ENCODE measurements at places on chromosomes 6 and 20. TPM values are rescaled to one million over a fixed set of nuclear protein-coding genes. Genes with fewer than 3 reads are reported as not detected.

Gene REM1
- not detected for total RNA-seq

Gene RIPOR2
- 47.5 TPM for total RNA-seq

Gene DEF6
- 117 TPM for total RNA-seq

Gene DLK2
- 1.3 TPM for total RNA-seq

Gene FAM217A
- not detected for total RNA-seq

Gene IL17F
- total RNA-seq, result 295 TPM

Gene PDYN
- total RNA-seq, result not detected

Gene EBF4
- 4.9 TPM for total RNA-seq

Gene SLA2
- total RNA-seq, result 43.7 TPM

Gene DSE
- total RNA-seq, result 26.0 TPM

Gene STX11
- total RNA-seq, result 25.9 TPM

Gene MCCD1
- total RNA-seq, result not detected

Gene C2
- total RNA-seq, result 4.7 TPM

Gene SALL4
- total RNA-seq, result 0.50 TPM

Gene MUCL3
- not detected for total RNA-seq

GRCh38 chr6:122428781-122429180, 29.3 kb downstream of the HSF2 start:
- no peak for ATAC-seq

GRCh38 chr20:36036688-36037087, 68.3 kb downstream of the CNBD2 start:
- ATAC-seq, result no peak

DNA sequence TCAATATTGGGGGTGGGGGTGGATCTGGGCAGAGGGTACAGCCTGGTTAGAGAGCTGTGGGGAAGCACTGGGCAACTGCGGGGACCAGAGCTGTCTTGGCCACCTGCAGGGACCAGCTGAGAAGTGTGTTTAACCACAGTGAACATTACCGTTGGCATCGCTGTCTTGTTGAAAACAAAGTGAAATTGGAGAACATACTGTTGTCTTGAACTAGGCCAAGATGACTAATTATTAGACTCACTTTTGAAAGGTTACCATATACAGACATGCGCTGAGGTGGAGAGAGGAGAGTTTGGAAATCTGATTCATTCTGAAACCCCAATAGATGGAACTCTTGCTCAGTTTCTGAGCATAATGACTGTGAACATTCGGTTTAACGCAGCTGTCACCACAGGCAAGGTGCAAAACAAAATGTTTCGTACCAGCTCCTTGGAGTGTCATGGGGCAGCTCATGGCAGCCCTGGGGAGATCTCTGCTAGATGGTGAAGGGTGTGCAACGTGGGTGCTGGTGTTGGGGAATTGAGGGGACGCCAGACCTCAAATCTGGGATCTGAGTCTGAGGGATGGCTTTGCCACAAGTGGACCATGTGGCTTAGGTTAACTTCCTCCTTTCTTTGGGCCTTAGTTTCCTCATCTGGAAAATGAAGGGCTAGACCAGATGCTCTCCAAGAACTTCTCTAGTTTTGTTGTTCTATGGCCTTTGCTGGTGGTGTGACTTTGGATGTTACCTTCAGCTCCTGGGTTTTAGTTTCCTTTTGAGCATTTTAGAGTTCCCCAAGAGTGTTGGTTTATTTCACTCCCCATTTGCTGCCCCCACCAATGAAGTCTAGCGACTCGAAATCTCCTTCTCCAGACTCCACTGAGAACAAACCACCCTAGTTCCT, 24.6 kb upstream of the GTSF1L start:
- ATAC-seq, result peak; percentile 86

GRCh38 chr6:44646355-44646754, 258.8 kb downstream of the CDC5L start:
- ATAC-seq, result no peak

- no peak for ATAC-seq
These were observed 509.8 kb downstream of the EPM2A start for GRCh38 chr6:145225500-145225899.

DNA sequence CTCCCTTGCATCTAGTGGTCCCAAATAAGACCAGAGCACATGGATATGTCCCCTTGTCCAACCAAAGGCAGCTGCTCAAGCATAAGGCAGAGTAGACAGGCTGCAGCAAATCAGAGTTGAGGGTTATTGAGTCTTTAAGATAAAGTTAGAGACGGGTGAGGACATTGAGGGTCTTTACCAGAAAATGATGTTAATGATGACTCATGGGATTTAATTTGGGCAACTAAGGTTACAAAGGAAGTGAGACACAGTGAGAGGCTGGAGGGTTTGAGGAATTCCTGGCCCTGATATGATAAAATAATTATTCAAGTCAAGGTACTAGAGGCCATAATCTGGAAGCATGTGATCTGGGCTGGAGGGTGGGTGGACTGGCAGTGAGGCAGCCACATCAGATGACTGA, 133.6 kb downstream of the ALDH8A1 start:
- no peak for ATAC-seq

DNA sequence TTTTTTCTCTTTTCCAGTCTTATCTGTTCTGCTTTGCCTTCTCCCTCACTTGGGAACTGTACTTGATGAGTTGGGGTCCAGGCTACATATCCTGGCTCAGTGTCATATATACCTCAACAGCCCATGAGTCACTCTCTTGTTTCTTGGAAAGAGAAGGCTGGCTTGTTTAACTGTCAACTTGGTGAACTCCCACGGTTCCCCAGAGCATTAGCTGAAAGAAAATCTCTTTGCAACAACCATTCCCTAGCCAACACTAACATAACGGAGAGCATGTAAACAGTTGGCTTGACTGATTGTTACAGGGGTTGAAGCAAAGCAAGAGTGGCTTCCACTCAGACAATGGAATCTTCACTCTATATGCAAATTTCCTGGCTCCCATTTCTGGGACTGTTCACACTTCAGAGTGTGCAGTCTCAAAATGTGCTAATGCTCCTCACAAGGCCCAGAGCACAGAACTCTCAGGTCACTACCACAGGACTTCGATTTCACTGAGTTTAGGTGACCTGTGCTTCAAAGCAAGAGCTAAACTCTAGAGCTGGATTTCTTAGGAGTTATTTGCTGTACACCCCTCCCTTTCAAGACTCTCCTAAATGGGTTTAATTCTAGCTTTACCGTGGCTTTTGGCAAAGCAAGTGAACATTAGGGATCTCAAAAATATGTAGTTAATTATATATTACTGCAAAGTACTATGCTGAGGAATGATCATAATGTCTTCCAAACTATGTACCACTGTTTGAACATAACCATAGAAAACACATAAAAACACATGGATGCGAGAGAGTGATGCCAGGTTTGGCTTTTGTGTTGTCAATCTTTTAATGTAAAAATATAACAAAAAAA, 609.8 kb downstream of the RFPL4B start:
- no peak for ATAC-seq

- ATAC-seq, result no peak
These were observed 417.0 kb downstream of the HAO1 start for GRCh38 chr20:7523288-7523687.

- peak; percentile 50 for ATAC-seq
These were observed 770 bp downstream of the KIF3B start for GRCh38 chr20:32278199-32278643.

- no peak for ATAC-seq
These were observed 29.0 kb downstream of the JARID2 start for GRCh38 chr6:15274692-15275387.

DNA sequence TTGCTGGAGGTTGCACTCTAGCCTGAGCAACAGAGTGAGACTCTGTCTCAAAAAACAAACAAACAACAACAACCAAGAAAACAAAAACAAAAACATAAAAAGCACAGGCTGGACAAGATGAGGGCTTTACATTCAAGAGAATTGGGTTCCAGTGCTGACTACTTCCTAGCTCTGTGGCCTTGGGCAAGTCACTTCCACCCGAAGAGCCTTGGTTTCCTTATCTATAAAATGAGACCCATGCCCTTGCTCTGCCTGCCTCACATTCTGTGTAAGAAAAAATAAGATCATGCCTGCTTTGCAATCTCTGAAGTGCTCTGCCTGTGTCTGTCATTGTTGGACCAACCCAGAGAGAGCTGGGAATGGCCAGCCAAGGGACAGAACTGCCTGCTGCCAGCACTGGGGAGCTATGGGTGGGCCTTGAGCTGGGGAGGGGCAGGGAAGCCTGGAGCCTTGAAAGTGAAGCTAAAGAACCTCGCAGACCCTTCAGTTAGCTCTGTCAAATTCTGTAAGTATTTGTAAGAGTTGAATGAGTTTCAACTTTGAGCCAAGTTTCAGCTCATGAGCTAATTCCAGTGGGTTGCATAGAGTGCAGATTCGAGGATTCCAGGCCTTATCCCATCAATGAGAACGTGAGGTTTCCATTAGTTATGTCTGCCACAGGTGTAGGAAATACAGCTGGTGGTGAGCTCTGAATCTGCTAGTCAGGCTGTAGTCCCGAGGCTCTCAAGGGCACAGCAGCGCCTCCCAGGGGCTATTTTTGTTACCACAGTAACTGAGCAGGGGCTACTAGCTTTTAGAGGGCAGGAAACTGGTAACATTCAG, 93.2 kb downstream of the DLGAP4 start:
- ATAC-seq, result peak; percentile 52

GRCh38 chr6:163711615-163712565, 297.4 kb downstream of the QKI start:
- no peak for ATAC-seq

- ATAC-seq, result no peak
These were observed 610.9 kb upstream of the MAN1A1 start for GRCh38 chr6:119960456-119960855.

DNA sequence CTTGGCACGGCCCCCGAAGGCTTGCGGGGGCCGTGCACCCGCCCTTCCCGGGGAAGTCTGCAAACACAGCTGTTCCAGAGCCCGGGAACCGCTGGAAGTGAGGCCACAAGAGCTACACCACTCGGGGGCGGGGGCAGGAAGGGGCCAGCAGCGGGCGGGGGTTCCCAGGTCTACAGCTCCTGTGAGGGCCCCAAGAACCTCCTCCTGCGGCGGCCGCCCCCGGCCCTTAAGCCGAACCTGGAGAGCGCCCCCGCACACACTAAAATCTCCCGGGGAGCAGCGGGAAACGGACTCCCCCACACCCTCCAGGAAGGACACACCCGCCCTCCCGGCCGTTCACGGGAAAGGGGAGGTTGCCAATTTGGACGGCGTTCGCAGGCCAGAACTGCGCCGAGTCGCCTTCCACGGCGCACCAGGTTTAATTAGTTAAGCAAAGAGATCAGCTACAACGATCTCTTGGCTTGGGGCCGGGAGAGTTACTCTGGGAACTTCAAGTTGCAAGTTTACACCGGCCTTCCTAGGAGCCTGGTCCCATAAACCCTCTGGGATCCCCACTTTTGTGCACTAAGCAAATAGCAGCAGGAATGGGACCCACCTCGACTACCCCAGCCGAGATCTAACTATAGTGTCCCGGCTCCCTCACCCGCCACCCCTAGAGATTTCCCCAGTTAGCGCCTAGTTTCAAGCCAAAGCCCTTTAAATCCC, 1.7 kb downstream of the JAG1 start:
- no peak for ATAC-seq

DNA sequence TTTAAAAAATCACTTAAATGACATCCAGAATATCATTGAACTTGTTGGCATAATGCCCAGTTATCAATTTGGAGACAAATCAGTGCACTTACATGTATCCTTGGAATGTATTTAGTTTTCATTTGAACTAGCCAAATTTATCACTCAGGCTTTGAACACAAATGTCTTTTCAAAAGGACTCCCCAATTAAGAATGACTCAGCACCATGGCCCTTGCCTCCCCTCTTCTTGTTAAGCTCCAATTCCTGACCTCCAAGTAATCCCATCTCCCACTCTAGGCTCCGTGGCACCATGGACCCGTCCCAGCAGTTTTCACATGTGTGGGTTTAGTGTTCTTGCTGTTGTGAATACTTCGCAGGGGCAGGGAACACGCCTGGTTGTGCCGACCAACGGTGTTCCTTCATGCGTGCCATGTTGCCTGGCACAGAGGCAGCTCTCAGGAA, 2.7 kb downstream of the AKAP12 start:
- no peak for ATAC-seq

GRCh38 chr6:156686301-156686994, 90.7 kb upstream of the ARID1B start:
- ATAC-seq, result peak; percentile 30

- no peak for ATAC-seq
These were observed 32.7 kb upstream of the SNAP25 start for GRCh38 chr20:10185741-10186558.

DNA sequence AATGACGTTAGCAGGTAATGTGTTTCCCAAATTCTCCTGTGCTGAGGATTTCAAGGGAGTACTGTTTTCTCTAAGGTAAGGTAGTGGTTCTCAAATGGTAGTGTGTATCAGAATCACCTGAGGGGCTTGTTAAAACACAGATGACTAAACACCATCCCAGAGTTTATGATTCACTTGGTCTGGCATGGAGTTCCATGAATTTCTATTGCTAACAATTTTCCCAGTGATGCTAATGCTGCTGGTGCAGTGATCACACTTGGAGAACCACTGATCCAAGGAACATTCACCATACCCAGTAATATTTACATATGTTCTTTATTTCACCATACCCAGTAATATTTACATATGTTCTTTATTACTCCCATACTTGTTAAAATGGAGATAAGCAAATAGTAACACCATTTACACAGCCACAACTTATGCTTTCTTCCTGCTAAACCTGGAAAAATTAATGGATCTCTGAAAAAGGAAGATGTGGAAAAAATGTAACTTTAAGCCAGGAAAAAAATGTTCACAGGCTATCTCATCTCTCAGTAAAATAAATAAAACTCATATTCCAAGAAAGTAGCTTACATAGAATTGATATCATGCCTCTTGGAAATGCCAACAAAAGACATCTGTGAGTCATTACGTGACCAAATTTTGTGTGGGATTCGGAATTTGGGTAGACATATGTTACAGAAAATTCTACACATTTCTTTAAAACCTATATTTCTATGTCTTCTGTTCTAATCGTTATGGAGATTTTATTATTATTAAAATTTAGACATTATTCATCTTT, 129.5 kb downstream of the MMUT start:
- no peak for ATAC-seq

GRCh38 chr6:48765352-48765961, 654.5 kb upstream of the PTCHD4 start:
- ATAC-seq, result no peak

DNA sequence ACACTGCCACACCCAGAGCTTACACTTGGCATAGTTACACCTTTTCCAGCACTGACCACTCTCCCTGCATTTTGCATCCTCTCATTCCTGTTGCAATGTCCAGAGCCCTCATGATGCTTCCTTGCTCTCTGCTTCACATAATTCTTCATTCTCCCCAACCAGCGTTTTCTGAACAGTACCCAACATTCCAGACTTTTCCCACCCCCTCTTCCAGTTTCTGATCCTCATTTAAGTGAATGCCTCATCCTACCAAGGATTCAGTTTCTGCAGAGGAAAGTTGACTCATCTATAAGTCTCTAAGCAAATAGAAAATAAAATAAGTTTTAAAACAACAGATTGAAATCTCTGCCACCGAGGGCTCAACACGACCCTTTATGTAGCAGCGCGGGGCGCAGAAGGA, 321.3 kb upstream of the TCF21 start:
- ATAC-seq, result no peak

- no peak for ATAC-seq
These were observed 39.9 kb upstream of the ZNF831 start for GRCh38 chr20:59123678-59124255.

GRCh38 chr20:4135385-4136077, 120.2 kb upstream of the RNF24 start:
- ATAC-seq, result peak; percentile 73

GRCh38 chr6:111689946-111690345, 84.3 kb upstream of the TRAF3IP2 start:
- ATAC-seq, result no peak

GRCh38 chr20:12965870-12966251, 42.9 kb upstream of the SPTLC3 start:
- no peak for ATAC-seq

- no peak for ATAC-seq
These were observed 54.8 kb upstream of the TFAP2D start for GRCh38 chr6:50658561-50658960.

Measured in activated T-helper 17 cell treated with anti-CD3 and anti-CD28 coated beads, Interleukin-2, amount 50 U/mL, for 72 hours (primary cell).